ENCODE measurements at places on chromosomes 7 and 10.

GRCh38 chr10:4718544-4718943, 107.5 kb upstream of the AKR1E2 start:
- DNase-seq: no peak
- H3K36me3 ChIP-seq: no peaks in the 10 kb centered on the region
- no peak overlapping the region for H3K4me3 ChIP-seq
- no peaks in the 10 kb centered on the region for H3K4me1 ChIP-seq
- no peak overlapping the region for H3K27ac ChIP-seq

DNA sequence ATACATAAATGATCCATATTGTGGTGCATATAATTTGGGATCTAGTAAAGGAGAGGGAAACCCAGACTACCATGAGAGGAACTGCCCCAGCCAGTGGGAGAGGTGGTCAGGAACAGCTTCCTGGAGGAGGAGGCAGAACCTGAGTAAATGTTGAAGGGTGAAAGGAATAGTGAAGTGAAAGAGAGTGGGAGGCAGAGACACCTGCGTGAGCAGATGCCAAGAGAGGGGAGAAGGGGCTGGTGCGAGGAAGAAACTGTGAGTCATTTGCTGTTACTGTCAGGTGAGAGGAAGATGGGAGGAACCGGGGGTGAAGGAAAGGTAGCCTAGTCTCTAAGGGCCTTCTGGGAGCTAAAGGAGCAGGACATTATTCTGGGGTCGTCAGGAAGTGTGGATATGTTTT, 294.8 kb downstream of the GRID1 start:
- no peaks in the 10 kb centered on the region for H3K4me1 ChIP-seq
- H3K27me3 ChIP-seq: peaks cover 13% of the 10 kb centered on the region
- H3K36me3 ChIP-seq: no peaks in the 10 kb centered on the region
- H3K27ac ChIP-seq: no peak overlapping the region
- DNase-seq: no peak

DNA sequence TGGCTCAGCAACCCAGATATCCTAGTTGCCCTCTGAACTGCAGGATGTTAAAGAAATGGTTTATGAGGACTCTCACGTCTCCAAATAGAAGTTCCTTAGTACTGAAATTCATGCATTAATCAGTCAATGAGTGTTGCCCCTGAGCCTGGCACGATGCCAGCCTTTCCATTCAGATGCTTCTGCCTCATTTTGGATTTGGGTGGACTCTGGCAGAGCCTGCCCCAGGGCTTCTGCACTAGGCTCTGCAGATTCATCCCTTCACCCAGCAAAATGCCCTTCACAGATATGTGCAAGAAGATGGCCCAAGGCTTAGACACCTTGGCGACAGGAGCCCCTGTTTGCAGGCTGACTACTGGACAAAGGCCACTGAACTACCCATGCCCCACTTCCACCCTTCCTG, 747.8 kb downstream of the GRID1 start:
- H3K27ac ChIP-seq: no peak overlapping the region
- H3K4me3 ChIP-seq: no peak overlapping the region
- H3K36me3 ChIP-seq: no peaks in the 10 kb centered on the region
- H3K4me1 ChIP-seq: peaks cover 27% of the 10 kb centered on the region
- H3K27me3 ChIP-seq: no peaks in the 10 kb centered on the region

DNA sequence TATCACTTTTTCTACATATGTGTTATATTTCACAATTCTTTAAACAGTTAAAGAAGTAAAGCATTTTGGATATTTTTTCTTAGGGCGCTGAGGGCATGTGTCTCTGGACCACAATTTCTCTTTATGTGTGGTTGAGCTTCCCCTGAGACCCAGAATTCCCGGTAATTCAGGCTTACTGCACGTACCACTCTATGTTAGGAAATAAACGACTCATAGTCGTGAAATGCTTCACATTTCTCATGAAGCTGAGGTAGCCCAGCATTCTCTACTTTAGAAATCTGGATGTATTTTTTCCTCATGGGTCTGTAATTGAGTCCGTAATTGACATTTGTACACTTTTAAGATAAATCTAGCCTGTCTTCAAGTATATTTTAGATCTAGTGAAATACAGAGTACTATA, 170.6 kb downstream of the FZD1 start:
- DNase-seq: no peak
- H3K4me1 ChIP-seq: no peaks in the 10 kb centered on the region
- peaks cover 14% of the 10 kb centered on the region for H3K27me3 ChIP-seq
- no peaks in the 10 kb centered on the region for H3K36me3 ChIP-seq

GRCh38 chr7:139455789-139456188, 27.7 kb downstream of the KLRG2 start:
- no peak overlapping the region for H3K27ac ChIP-seq
- no peak for DNase-seq
- H3K36me3 ChIP-seq: no peaks in the 10 kb centered on the region

GRCh38 chr7:75663302-75663907, 75.3 kb downstream of the HIP1 start:
- DNase-seq: no peak
- no peaks in the 10 kb centered on the region for H3K4me1 ChIP-seq
- H3K36me3 ChIP-seq: no peaks in the 10 kb centered on the region
- H3K4me3 ChIP-seq: no peak overlapping the region

DNA sequence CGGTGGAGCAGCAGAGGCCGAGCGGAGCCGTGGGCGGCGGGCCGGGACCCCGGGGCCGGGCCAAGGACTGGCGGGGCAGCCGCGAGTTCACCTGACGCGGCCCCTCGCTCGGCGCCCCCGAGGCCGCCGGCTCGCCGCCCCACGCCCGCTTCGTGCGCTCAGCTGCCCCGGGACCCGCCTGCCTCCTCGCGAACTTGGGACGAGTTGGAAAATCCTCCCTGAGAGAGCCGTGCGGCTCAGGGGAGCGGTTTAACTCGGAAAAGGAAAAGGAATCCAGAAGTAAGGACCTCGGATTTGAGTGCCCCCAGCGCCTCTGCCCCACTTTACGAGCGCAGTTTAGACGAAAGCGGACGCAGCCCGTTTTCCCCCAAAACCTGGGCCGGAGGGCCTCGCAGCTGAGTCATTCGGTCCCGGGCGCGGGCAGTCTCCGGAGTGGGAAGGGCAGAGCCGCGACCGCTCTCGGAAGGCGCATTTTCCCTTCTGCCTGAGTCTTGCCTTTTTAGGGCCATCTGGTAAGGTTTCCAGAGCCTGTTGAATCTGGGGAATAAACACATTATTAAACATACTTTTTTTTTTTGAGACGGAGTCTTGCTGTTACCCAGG, 744 bp downstream of the CREM start:
- peaks cover 6% of the 10 kb centered on the region for H3K4me1 ChIP-seq
- no peaks in the 10 kb centered on the region for H3K36me3 ChIP-seq

- peaks cover 7% of the 10 kb centered on the region for H3K4me1 ChIP-seq
- peak within 1 kb of the TSS; percentile 78 for H3K4me3 ChIP-seq
- no peaks in the 10 kb centered on the region for H3K36me3 ChIP-seq
- no peak within 1 kb of the TSS for H3K27ac ChIP-seq
- peaks cover 35% of the 10 kb centered on the region for H3K27me3 ChIP-seq
- no peak for DNase-seq
Measured at GRCh38 chr7:120988591-120989256, at the start of gene CPED1. Gene CPED1, plus strand, starts transcription at chr7:120988711. Its CDS starts 911 bp downstream, at chr7:120989622.

DNA sequence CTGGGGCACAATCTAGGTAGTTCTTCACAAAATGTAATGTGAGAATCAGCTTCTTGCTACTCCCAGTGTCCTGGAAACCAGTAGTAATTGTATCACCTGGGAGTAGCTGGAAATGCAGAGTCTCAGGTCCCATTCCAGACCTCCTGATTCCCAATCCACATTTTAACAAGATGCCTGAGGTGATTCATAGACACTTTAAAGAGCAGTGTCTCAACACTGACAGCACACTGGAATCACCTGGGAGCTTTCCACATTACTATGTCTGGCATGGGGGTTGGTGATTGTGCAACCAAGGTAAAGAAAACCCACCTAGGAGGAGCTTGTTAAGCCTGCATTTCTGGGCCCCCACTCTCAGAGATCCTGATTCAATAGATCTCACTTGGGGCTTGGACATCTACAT, 11.1 kb downstream of the DPY19L1 start:
- no peaks in the 10 kb centered on the region for H3K36me3 ChIP-seq
- no peak overlapping the region for H3K4me3 ChIP-seq
- DNase-seq: no peak
- no peak overlapping the region for H3K27ac ChIP-seq
- H3K4me1 ChIP-seq: peaks cover 6% of the 10 kb centered on the region

GRCh38 chr7:25725451-25725850, 426.5 kb upstream of the NFE2L3 start:
- no peaks in the 10 kb centered on the region for H3K36me3 ChIP-seq
- H3K27ac ChIP-seq: no peak overlapping the region
- no peak for DNase-seq

- H3K4me1 ChIP-seq: peaks cover 19% of the 10 kb centered on the region
- H3K27me3 ChIP-seq: peaks cover 70% of the 10 kb centered on the region
- no peaks in the 10 kb centered on the region for H3K36me3 ChIP-seq
- H3K4me3 ChIP-seq: peak overlapping the region; percentile 42
Measured at GRCh38 chr10:101774589-101775272, 1.2 kb downstream of the FGF8 start.

GRCh38 chr10:34978080-34978479, 112.1 kb downstream of the CUL2 start:
- no peaks in the 10 kb centered on the region for H3K4me1 ChIP-seq
- no peaks in the 10 kb centered on the region for H3K36me3 ChIP-seq
- H3K4me3 ChIP-seq: no peak overlapping the region
- peaks cover 2% of the 10 kb centered on the region for H3K27me3 ChIP-seq

- no peaks in the 10 kb centered on the region for H3K36me3 ChIP-seq
- H3K4me3 ChIP-seq: no peak overlapping the region
- H3K27me3 ChIP-seq: no peaks in the 10 kb centered on the region
- H3K27ac ChIP-seq: no peak overlapping the region
- H3K4me1 ChIP-seq: no peaks in the 10 kb centered on the region
Measured at GRCh38 chr10:47369251-47369894, 14.7 kb downstream of the ZNF488 start.

GRCh38 chr10:6619660-6620059, 39.6 kb upstream of the PRKCQ start:
- no peak overlapping the region for H3K27ac ChIP-seq
- H3K4me1 ChIP-seq: peaks cover 5% of the 10 kb centered on the region
- H3K36me3 ChIP-seq: peaks cover 39% of the 10 kb centered on the region
- no peak for DNase-seq
